Islet precursor cell (in vitro differentiated cells): ENCODE measurements at places on chromosomes 5 and 9.

- no peak for DNase-seq
These were observed 107.3 kb downstream of the CD180 start for GRCh38 chr5:67089200-67089725.

DNA sequence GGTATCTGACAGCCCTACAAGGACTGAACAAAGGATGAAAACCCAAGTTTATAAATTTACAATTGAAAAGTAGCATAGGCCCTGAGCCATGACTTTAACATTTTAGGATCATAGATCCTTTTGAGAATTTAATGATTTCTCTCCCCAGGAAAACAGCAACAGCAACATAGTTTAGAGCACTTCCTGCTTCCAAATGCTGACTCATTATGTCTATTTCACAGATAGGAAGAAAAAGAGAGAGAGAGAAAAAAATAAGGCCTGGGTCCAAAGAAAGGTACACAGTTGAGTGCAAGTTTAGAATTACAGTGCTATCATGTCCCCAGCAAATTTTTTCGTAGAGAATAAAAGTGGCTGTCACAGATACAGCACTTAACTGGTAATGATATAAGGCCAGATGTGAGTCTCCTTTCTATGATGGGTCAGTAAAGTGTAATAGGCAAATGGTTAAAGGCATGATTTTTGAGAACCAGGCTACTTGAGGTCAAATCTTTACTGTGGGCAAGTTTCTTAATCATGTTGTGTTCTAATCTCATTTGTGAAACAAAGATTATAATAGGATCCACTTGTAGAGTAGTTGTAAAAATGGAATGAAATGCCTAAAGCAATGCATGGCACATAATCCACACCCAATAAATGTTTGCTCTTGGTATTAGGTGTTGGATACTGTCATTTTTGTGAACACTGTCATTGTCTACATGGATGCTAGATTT, 12.3 kb upstream of the PPP2R2B start:
- no peak for DNase-seq

- DNase-seq, result no peak
These were observed 41.6 kb upstream of the SYNPO start for GRCh38 chr5:150598821-150599273.

- no peak for DNase-seq
These were observed 55.1 kb downstream of the WHRN start for GRCh38 chr9:114450181-114450580.

GRCh38 chr5:54040804-54041203, 269.6 kb downstream of the ARL15 start:
- DNase-seq, result no peak

DNA sequence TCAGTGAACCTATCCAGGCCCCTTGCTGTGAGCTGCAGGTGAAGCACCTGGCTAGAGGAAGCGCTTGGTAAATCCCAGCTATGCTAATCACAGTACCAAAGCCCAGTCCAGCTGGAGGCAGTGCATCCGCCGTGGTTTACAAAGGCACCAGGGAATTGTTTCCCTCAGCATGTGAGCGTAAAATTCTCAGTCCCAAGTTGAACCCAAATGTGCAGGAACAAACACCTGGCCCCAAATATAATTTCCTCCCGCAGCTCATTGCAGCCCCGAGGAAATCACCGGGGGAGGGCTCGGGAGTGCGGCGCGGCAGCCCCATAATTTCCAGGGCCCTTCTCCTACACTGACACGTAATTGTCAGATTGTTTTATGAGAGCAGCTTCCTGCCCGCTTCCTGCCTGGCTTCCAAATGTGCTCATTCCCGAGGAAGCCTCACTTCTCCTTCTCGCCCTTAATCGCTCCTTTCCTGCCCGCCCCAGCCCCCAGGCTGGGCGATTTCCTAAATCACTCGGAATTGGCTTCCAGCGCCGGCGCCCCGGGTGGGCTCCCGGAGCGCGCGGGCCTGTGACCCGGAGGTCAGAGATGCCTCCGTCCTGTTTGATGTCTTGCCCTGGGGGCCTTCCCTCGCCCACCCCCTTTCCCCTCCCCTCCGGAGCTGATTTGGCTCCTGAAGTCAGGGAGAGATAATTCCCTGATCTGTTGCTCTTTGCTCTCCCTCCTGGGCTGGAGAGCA, 134.4 kb downstream of the FGF1 start:
- peak; percentile 94 for DNase-seq

- no peak for DNase-seq
These were observed 92.2 kb downstream of the TNC start for GRCh38 chr9:115025721-115026120.

- DNase-seq, result no peak
These were observed 521 bp upstream of the SLIT3 start for GRCh38 chr5:169301386-169301934.

DNA sequence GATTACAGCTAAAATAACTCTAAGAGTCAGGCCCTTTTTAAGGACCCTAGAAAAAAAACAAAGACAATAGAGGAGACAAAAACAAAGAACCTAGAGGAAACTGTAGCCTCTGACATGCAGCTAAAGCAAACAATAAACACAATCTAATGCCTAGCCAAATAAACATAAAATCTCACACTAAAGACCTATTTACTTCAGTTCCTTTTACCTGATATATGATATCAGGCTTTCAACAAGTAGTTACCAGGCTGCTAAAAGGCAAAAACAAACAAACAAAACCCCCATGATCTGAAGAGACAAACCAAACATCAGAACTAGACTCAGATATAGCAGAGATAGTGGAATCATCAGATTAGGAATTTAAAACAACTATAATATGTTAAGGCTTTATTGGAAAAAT, 226.5 kb upstream of the POU5F2 start:
- DNase-seq, result no peak

DNA sequence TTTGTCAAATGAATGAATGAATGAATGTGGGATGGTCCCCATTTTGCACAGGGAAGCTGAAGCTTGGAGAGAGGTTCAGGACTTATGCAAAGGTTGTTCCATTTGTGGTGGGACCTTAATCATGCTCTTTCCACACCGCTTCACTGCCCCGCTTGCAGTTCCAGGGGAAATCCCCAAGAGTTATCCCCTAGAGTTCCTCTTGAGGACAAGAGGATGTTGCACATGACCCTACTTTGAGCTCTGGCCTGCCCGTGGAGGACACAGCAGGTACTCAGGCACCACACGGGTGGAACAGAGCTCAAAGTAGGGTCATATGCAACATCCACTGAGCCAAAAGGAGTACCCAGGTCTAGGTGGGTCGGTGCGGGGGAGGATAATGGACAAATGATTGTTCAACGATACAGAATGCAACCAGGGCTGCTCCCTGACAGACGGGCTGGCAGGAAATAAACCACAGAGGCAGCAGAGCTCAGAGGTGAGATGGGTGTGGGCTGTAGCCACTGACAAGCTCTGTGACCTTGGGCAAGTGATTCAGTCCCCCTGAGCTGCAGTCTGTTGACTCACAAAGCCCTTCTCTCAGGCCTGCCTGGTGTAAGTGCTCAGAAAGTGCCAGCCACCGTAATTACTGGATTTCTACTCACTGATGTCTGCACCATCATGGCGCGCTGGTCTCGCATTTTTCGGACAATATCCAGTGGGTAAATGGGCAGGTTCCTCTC, 60.3 kb upstream of the EPB41L4B start:
- peak; percentile 92 for DNase-seq

- DNase-seq, result peak; percentile 68
These were observed 2.8 kb downstream of the TICAM2 start for GRCh38 chr5:115599502-115599901.

DNA sequence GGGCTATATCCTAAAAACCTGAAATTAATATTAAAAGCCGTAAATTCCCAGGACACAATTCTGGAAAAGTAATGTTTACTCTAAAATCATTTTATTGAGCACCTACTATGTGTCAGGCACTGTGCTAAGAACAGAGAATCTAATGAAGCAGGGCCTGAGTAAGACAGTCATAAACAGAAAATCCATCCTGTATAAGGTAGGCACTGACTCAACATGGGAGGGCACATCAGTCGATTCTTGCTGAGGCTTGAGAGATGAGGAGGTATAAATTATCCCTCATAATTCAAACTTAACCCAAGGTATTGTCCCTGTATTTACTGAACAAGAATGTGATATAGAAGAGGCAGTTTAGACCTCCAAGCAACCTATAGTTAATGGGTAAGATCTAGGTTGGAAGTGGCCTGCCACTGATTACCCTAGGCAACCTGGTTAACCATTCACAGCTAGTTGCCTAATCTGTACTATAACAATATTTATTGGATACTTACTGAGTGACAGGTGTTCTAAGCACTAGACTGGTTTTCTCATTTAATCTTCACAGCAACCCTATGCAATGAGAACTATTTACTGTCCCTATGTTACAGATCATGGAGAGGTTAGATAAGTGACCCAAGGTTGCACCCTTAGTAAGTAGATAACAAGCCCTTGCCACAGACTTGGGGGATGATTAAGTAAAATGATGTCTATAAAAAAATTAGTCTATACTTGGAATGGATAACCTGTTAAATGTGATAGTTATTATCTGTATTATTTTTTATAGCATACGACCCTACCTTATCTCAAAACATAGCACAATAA, 317.7 kb downstream of the PDE4D start:
- DNase-seq, result no peak

DNA sequence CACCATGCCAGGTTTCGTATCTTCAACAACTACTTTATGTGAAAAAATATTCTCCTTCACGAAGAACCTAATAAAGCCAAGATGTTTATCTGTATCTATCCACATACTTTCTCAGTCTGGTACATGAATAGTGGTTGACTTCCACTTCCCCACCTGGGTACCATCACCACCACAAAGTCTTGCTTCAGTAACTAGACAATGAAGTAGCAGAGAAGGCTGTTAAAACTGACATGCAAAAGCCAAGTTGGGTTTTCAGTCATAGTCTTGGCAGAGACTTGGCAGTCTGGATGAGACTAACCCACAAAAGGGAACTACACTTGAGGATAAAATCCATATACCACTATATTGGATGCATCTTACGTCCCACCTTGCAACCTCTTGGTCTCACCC, 5.0 kb downstream of the P4HA2 start:
- no peak for DNase-seq

- DNase-seq, result peak; percentile 32
These were observed 1.6 kb upstream of the C5orf52 start for GRCh38 chr5:157669701-157670097.

- DNase-seq, result no peak
These were observed 13.5 kb downstream of the FBXL7 start for GRCh38 chr5:15513431-15513830.

DNA sequence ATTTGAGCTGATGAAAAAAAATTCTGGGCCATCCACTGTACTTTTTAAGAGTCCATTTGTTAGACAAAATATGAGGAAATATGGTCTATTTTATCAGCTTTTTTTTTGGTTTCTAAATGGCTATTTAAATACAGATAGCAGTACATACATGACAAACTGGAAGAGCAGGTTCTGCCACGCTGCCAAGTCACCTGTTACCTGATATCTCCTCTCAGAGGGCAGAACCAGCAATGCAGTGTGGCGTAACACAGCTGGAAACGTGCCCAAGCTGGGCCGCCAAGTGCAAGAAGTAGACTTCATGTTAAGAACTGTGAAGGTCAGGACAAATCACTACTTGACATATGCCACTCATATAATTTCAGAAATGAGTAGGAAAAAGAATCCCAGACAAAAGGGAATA, 8.1 kb downstream of the MCIDAS start:
- peak; percentile 63 for DNase-seq
